ENCODE measurements at places on chromosomes 1 and 21.
A peak's percentile ranks its signal among the peaks of the same experiment; 100 is the strongest.

GRCh38 chr1:38083541-38083940 is 36.9 kb upstream of the POU3F1 start:
- DNase-seq = no peak

DNA sequence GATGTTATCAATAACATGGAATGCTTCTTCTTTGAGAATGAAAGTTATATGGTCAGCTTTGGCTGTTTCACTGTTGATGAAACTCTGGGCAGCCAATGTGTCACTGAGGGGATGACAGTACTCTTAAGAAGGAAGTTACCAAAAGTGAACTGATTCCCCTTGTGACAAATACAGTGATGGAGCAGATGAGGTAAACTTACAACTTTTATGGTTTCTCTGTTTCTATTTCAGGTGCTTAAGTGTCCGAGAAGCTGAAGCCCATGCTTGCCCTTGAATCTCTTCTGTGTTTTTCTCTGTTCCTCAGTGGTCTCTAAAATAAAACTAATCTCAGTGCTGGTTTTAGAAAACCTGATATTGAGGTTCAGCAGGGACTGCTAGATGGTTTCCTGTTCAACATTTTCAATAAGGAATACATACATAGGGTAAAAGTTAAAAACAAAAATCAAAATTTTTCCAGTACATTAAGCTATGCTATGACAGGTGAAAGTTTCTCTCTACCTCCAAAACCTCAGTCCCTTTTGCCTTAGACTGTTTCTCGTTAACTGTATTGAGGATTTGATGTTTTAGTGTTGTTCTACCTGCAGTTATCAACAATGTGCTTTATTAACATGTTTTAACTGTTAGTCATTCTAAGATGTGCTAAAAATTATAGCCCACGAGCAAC is 454.4 kb upstream of the ADGRL4 start:
- DNase-seq = no peak

DNA sequence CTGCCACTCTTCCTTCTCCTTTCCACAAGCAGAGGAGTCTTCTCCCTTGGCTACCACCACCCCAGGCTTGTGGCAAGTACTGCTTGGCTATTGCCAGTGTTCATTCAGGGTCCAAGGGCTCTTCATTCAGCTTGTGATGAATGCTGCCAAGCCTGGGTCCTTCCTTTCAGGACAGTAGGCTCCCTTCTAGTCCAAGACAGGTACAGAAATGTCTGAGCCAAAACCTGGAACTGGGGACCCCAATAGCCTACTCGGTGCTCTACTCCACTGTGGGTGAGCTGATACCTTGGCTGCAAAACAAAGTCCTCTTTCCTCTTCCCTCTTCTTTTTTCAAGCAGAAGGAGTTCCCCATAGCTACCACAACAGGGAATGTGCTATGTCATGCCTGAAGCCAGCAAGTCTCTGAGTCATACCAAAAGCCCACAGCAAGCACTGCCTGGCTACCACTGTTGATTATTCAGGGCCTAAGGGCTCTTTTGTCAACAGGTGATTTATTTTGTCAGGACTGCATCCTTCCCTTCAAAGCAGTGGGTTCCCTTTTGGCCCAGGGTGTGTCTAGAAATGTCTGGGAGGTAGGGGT is 268.9 kb downstream of the HHAT start:
- DNase-seq = peak; percentile 91

DNA sequence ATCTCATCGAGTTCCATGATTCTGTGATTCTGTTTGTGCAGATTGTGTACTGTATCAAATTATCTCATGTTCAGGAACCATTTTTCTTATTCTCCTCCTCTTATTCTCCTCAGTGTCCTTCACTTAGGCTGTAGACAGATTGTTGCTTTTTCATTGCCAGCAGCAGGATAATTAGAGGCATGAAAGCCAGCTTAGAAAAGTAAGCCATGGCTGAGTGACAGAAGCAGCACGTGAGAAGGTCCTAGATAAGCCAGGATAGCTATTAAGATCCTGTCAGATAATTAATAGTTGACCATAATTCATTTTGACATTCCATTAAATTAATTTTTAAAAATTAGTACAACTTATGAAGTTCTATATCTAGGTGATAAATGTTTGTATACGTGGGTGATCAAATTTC is 60.8 kb upstream of the PRKACB start:
- DNase-seq = peak; percentile 23

- no peak for DNase-seq
These were observed 48.1 kb downstream of the STUM start for GRCh38 chr1:226596531-226597165.
